ENCODE measurements at places on chromosomes 12 and 14.

DNA sequence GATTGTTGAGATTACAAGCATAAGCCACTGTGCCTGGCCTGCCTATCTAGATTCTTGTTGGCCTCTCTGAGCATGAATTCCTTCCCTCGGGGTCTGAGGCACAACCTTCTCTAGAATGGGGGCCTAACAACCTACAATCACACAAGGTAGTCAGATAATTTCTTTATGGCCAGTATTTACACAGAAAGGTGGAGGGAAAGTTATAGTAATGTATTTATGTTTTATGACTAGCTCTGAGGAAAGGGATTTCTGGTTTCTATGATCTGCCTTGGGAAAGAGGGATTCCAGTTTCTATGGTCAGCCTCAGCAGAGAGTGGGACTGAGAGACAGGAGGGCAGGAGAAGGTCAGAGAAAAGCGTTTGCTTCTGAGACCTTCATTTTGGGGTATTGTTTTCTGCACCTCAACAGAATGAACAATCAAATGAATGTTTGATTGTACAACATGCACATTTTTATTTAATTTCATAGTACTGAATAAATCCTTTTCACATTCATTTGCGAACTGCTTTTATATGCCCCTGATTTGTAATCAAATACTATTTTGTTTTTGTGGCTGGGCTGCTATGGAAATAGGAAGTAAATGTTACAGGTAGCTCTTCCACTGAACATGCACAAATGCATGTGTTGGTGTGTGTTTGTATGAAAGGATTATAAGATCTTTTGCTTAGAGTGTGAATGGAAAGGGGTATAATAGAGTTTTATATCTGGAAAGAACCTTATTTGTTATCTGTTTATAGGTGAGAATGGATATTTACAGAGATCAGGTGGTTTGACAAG lies 499.7 kb upstream of the RGS6 start:
- no peak for DNase-seq

DNA sequence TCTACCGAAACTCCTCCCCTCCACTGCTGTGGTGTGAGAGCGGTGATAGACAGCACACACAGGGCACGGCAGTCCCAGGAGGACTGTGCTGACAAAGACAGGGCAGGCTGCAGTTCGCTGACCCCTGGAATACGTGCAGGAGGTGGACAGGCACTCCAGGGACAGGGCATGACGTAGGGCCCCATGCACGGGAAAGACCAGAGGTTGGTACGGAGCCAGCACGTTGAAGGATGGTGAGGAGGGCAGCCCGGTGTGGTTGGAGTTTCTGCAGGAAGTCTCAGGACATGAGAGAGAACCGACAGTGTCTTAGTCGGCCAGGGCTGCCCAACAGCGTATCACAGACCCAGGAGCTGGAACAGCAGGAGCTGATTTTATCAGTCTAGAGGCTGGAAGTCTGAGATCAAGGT lies 254.2 kb upstream of the FKBP4 start:
- DNase-seq, result no peak

DNA sequence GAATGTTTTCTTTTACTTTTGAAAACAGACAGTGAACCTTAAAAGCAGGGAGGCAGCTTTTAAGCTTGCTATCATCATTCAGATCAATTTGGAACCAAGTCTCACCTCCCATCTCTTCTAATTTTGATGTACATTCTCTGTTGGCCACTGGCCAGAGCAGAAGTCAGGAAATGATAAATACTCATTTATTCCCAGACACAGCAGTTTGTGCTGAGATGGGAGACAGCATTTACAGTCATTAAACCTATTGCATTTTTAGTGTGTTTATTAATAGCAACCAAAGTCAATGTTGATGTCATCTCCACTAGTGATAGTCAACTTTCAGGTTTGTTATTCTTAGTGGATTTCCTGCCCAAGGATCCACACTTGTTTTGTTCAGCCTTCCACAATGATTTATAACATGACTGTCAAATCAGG lies 320.0 kb upstream of the ATP2B1 start:
- peak; percentile 64 for DNase-seq

- DNase-seq, result no peak
These were observed 40.8 kb downstream of the GPR65 start for GRCh38 chr14:88045705-88046104.

DNA sequence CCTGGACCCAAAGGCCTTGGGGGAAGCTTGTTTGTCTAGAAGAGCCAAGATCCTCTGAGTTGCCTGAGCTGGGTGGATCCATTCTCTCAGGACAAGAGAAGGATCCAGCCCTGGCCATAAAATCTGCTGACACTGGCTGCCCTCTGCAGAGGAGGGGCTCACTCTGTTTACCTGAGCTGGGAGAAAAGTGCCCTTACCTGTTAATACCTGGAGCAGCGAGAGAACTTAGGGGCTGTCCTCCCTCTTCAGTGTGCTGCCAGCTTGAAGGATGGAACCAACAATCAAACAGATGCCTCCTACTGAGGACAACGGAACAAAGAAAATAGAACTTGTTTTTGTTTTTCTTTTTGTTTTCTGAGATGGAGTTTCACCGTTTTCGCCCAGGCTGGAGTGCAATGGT lies 7.3 kb upstream of the KRT7 start:
- no peak for DNase-seq
